Right renal cortex interstitium (tissue), 3 donors: ENCODE measurements at places on chromosomes 6 and 20. TPM values are rescaled to one million over a fixed set of nuclear protein-coding genes. Genes with fewer than 3 reads are reported as not detected.

DNA sequence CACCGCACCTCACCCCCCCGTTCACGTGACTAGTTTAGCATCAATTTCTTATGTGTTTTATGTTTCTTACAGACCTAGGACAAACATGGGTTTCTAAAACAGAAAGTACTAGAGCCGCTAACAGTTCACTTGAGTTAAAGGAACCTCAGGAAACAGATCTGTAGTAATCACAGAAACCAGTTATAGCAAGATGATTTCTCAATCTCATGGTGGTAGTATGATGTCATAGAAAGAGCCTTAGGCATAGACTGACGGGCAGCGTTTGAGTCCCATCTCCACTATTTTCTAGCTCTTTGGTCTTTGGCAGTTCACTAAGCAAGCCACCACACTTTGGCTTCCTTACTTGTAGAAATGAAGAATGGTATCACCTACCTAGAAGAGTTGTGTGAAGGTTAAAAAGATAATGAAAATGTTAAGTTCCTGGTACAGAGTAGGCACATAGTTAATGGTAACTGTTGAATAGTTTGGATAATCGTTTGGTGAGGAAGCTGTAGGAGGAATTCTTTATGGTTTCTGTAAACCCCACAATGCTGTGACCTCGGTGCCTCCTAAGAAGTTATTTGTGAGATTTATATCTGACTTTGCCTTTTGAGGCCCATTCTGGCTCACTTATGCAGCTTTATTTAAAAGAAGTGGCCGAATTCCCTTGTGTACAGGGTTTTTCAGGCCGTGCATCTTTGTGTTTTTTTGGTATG lies 21.3 kb downstream of the CTNNBL1 start:
- DNase-seq: no peak

GRCh38 chr20:47757145-47758035 lies 27.9 kb downstream of the SULF2 start:
- DNase-seq: no peak

GRCh38 chr6:119727504-119728219 lies 378.1 kb upstream of the MAN1A1 start:
- no peak for DNase-seq

- no peak for DNase-seq
These were observed 28.1 kb upstream of the AHI1 start for GRCh38 chr6:135525594-135525993.

GRCh38 chr20:17142666-17143065 lies 84.2 kb upstream of the PCSK2 start:
- DNase-seq: no peak

GRCh38 chr6:150499882-150500312 lies 99.8 kb upstream of the PLEKHG1 start:
- DNase-seq: no peak

DNA sequence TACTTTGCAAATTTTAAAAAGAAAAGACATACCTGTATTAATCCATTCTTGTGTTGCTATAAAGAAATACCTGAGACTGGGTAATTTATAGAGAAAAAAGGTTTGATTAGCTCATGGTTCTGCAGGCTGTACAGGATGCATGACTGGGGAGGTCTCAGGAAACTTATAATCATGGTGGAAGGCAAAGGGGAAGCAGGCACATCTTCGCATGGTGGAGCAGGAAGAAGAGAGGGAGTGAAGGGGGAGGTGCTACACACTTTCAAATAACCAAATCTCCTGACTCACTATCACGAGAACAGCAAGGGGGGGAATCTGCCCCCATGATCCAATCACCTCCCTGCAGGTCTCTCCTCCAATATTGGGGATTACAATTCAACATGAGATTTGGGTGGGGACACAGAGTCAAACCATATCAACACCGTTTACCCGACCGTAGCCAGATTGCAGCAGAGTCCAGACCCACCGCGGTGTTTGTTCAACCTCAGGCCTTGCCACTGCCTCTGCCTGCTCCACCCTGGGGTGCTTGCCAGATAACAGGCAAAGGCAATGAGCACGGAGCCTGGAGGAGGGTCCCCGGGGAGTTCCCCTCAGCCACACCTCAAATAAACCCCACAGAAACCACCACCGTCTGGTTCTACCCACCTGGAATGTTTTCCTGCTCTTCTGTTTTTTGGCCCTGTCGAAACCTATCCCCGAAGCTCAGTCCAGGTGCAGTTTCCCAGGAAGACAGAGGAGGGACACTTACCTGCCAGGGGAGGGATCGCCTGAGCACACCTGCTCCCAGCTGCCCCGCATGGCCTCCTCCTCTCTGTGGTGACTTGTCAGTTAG lies 142.2 kb upstream of the AFDN start:
- DNase-seq: no peak

DNA sequence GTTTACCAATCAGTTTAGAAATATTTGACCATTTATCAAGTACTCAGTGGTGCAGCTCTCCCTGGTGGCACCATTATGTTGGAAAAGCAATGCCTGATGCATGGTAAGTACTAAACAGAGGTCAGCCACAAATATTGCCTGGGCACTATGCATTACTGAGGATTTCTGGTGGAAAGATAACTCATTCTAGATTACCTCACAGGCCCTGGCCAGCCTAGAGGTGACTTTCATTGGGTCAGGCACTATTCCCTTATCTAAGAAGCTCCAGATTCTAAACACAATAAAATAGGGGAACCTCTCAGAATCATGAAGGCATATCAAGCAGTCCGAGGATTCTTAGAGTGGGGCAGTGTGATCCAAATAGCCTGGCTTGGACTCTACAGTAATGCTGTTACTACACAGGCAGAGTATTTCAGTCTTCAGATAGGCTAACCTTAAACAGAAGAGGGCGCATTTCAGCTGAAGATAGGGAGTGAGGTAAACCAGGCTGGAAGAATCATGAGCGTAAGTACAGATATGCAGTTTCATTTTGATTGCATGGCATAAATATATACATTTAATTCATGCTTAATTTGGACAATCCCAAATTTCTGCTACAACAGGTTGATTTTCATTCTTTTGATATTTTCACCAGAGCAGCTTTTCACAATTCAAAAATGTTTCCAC lies 12.1 kb downstream of the LGSN start:
- no peak for DNase-seq

- DNase-seq: no peak
These were observed 124.3 kb downstream of the GRM1 start for GRCh38 chr6:146153040-146153758.

DNA sequence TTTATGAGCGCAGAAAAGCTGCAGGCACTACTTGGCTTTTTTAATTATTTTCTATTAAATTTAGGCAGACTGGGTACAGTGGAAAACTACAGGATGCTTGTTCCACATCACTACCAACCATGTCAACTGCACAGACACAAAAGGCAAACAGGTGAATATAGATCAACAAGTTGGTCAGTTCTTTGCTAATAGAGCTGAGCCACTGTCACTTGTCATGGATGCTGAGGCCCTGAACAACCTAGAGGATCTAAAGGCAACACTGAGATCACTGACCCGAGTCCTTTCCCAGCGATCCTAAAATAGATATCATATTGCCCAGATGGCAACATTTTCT lies 34.5 kb upstream of the FAM83C start:
- no peak for DNase-seq

DNA sequence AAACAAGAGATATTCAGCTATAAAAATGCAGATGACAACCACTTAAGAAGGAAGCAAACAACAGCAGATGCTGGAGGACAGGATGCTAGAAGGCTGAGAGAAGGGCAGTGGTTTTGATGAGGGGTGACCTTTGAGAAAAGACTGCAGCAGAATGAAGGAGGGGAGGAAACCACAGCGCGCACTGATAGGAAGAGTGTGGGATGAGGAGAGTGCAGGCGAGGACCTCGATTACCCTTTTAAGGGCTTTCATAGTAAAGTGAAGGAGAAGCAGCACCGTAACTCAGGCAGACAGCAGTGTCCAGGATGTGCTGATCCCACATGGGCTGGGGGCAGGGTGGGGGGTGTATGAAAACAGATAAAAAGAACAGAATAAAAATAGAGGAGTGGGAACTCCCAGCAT lies 19.2 kb downstream of the ZBTB2 start:
- DNase-seq: no peak

DNA sequence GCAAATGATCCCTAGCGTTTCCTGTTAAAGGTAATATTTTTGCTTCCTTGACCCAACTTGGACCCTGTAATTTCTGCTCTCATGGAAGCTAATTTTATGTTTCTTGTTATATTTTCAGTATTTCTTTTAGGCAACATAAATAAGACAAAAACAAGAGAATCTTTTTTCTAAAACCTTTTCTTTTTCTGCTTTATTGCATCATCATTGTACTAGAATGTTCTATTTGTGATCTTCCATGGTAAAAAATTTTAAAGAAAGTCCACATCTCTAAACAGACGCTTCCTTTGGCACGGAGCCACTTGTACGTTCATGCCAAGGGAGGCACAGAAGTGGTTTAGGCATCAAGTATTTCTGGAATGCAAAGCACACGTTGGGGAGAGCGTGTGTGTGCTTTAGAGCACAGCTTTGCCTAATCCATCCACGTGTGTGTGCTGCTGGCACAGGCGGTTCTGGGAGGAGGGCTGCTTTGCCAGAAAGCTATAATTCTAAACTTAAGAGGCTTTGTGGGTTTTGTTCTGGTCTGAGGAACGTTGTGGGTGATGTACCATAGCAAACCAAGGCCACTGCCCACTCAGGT lies 98.3 kb downstream of the SASH1 start:
- DNase-seq: no peak

DNA sequence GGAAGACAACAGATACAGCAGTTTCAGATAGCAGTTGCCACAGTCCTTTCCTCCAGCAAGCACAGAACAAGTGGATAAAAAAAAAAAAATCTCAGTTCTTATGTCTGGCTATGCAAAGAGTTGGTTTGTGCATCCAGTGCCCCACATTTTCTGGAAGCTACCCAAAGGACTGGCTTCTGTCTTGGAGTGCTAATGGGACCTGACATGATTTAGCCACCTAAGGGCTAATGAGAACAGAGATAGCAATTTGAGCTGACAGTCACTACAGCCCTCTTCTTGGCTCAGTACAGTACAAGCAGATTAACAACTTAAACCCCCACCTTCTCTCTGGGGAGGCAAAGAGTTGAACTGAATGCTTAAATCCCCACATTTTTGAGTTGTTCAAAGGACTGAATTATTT lies 976.8 kb downstream of the TBC1D32 start:
- no peak for DNase-seq

DNA sequence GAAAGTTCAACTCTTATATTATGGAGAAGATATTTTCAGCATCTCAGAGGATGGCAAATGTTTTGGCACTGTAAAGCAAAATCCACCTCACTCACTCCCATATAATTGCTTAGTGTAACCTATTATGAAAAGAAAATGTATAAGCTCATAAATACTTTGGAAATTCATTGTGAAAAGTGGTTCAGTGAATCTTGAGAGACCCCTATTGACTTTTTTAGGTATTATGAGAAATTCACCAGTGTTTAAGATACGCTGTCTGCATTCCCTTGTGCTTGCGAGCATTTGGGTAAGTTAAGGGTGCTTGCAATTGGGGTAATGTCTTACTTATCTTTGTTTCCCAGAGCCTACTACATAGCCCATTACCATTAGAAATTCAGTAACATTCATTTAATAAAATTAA lies 66.3 kb upstream of the BMP5 start:
- DNase-seq: no peak

DNA sequence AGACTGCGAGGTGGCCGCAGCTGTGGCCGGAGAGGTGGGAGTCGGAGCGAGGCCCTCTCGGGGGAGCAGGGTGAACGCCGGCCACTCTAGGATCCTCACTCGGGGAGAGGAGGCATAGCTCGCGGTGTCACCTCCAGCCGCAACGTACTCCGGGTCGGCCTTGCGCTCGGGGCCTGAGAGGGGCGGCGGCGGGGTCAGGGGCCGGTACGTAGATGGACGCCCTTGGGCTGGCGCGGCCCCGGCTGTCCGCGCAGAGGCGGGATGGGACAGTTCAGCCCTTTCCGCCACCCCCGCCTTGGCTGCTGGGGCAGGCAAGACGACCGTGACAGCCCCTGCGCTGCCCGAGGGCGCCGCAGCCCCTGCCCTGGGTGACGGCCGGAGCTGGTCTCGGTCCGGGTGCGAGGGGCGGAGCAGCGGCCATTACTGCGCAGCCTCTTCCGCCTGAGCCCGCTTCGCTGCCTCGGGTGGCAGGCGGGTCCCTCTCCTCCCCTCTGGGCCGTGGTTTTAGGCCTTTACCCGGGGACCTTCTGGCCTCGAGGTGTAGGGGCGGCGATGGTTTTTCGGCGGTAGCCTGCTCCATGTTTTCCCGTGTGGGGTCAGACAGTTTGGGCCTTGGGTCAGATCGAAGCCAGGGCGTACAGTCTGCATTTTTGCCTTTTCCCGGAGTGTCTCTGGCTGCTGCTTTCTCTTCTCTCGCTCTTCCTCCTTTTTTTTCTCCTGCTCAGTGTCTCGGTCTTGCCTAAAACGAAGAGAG lies 405 bp downstream of the RNF146 start:
- peak; percentile 49 for DNase-seq

DNA sequence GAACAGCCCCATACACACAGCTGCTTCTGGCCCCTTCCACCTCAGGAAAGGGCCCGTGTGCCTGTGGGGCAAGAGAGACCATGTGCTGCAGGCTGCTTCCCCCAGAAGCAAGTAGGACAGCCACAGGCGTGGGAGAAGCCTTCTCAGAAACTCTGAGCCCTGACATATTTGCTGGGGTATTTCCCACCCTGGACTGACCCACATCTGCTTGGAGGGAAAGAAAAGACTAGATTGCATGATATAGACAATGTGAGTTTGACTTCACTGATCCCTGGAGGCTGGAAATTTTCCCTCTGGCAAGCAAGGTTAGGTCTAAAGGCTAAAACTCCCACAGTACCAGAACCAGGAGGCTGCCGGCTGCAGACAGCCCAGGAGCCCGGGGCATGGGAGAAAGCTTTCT lies 213.3 kb upstream of the SSTR4 start:
- no peak for DNase-seq

DNA sequence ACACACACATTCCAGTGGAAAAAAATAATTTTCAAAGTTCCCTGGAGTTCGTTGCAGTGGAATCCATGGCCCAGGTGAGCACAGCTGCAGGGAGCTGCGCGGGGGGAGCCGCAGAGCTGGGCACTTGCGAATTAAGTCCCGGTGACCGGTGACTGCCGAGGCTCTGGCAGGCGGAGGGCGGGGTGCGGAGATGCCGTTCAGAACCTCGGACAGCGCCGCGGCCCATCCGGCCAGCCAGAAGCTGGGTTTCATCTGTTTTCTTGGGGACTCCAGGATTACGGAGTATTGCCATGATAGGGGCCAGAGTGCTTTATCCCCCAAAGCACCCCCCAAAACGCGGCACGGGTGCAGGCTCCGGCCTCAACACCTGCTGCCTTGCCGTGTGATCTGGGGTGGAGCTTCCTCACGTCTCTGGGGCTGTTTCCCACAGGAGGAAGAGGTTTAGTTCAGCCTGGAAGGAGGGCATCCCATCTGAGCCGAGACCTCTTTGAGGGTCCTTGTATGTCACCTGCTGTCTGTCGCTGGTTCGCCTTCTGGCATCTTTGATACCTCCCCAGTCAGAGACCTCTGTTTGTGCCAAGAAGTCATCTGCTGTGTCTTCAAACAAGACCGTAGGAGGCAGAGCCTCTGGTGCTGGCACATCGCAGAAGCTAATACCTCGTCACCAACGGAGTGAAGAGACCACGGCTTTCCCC lies 99.4 kb downstream of the YTHDF1 start:
- DNase-seq: peak; percentile 44

- no peak for DNase-seq
These were observed 1509.0 kb downstream of the GRIK2 start for GRCh38 chr6:102902471-102902870.

GRCh38 chr20:23397961-23398360 lies 23.3 kb downstream of the NAPB start:
- no peak for DNase-seq

The GTSF1L gene
- not detected for polyA plus RNA-seq

The TRIM15 gene
- polyA plus RNA-seq: 0.26 TPM

The NRN1 gene
- polyA plus RNA-seq: 10.4 TPM

The TMEM200A gene
- 28.3 TPM for polyA plus RNA-seq

The ARFGEF2 gene
- 27.4 TPM for polyA plus RNA-seq

The SEL1L2 gene
- polyA plus RNA-seq: 0.39 TPM
